NCI-H69 (cell line): ENCODE measurements at places on chromosomes 5 and 9.
A peak's percentile ranks its signal among the peaks of the same experiment; 100 is the strongest.

- peak; percentile 74 for DNase-seq
Measured at GRCh38 chr9:137021979-137022661, 5.9 kb downstream of the ABCA2 start.

DNA sequence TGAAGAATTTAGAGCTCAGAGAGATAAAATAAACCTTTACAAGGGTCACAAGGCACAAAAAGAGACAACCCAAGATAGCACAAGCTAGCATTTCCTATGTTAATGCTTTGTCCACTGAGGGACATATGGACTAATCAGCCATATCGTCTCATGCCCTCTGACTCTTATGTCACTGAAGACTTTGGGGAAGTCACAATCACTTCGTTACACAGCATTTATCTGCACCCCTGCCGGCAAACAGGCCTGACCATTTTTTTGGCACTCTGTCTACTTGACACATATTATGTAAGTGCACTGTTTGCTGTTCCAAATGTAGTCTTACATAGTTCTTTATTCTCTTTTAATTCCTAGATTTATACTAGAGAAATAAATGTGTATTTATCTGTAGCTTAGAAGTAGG is 13.9 kb upstream of the BNC2 start:
- DNase-seq, result peak; percentile 29

DNA sequence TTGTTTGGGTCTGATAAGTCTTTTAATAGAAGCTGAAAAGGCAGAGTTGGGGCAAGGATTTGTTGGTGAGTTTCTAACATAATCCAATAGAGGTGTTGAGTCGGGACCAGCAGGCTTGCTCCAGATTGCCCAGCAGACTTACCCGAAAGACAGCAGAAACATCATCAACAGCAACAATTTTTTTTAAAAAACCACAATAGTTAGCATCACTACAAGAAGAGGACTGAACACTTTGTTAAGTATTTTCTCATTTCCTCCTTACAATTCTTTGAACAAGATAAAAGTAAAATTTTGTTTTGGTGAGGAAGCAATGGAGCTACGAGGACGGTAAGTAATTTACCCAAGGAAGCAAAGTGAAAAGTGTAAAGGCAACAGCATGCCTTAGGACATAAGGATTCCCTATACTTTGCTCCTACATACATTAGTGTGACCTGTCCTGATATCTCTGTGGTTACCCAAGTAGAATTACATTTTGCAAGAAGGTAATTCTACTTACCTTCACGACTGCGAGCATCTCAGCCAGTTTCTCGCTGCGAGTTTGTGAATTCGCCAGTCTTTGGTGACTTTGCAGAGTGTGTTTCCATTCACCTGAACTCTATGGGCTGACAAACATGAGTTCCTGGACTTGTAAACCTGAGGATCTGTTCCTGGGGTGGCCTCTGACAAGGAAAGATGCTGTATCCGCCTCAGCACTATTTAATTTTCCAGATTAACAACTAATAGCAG is 13.2 kb downstream of the ITK start:
- DNase-seq, result no peak

DNA sequence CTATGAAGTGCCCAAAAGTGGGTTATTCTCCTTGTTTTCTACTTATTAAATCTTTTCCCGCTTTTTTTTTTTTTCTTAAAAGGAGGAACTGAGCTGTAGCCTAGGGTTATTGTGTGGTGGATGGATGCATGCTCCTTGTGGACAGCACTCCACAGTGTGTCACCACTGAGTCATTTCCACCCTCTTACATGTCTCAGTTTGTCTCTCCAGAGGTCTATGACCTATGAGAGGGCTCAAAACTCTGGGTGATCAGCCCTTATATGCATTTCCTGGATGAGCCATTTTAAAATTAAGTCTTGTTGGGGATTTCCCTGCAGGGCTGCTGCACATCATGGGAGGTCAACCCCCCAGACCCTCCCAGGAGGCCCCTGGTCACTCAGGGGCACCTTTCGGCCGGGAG is 102.2 kb upstream of the MOCS2 start:
- no peak for DNase-seq

DNA sequence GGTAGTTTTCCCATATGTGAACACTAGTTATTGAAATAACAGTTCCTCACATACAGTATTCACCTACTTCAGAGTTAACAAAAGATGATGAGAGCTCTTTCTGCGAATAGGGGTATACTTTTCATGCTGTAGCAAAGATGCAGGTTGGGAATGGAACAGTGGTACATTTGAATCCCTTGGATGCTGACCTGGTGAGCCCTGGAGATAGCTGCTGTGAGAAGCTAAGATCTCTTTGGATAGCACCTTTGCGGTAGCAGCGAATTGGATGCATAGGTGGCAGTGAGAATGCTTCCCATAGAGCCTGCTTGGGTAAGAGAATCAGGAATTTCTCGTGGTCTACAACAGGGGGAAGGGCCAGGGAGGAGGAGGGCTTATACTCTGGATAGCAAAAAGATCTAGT is 61.2 kb downstream of the NUP214 start:
- no peak for DNase-seq

- no peak for DNase-seq
Measured at GRCh38 chr9:61673664-61674381, 484.0 kb downstream of the SPATA31A7 start.

DNA sequence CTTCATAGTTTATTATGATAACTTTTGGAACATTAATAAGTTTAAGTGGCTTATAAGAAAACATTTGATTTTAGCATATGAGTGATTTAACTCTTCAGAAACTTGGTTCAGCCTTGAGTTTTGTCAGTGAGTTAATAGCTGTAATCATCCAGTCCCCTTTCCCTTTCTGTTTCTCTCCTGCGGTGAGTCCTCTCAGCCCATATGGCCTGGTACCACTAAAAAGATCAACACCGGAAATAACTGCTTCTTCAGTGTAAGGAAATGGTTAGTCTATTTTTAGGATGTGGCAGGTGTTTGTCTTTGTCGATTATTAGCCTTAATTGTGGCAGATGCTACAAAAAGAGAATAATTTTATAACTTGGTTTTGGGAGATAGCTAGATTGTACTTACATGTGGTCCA is 120.2 kb upstream of the GRHPR start:
- DNase-seq, result peak; percentile 86

DNA sequence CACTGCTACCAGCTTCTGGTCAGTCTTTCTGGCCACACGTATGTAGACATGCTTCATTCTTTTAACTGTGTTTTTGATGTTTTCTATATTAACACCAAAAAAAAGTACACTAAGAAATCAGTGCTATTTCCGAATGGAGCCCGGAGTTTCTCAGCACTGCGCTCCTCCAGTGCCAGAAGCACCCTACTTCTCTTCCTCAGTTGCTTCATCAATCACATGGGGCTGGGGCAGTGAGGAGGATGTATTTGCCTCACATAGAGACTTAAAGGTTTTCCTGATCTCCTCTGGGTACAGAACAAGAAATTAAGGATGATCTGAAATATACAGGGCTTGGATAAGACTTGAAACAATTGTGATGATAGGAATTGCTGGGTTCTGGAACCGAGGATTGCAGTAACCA is 148.0 kb downstream of the ERCC6L2 start:
- no peak for DNase-seq

- DNase-seq, result no peak
Measured at GRCh38 chr9:95078939-95079338, 238.6 kb downstream of the FANCC start.

- DNase-seq, result peak; percentile 57
Measured at GRCh38 chr5:446883-447263, 3.9 kb downstream of the EXOC3 start.

- DNase-seq, result no peak
Measured at GRCh38 chr9:36935332-36935731, 98.7 kb downstream of the PAX5 start.

DNA sequence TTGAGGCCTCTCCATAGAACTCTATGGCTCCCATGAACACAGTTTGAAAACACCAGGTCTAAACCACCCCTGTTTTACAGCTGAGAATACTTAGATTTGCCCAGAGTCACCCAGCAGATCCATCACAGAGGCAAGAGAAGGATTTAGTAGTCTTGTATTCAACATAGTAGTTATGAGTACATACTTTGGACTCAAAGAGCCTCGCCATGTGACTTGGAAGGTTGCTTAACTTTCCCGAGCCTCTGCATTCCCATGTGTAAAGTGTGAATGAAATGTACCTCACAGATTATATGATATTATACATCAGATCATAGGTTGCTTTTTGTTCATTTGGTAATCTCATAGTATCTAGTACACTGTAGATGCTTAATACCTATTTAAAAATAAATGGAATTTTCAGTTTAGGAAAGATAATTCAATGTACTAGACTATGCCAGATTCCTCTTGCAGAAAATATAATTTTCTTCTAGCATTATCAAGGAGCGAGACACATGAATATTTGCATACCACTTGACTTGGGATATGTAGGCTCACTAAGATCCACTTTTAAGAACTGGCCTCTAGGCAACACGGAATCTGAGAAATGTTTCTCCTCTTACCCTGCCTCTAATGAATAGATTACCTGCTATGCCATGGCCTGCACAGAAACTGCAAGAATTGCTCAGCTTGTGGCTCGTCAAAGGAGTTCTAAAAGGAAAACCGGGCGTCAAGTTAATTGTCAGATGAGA is 18.6 kb downstream of the TDRD7 start:
- no peak for DNase-seq

- DNase-seq, result no peak
Measured at GRCh38 chr5:67495072-67495471, 298.5 kb upstream of the CD180 start.

DNA sequence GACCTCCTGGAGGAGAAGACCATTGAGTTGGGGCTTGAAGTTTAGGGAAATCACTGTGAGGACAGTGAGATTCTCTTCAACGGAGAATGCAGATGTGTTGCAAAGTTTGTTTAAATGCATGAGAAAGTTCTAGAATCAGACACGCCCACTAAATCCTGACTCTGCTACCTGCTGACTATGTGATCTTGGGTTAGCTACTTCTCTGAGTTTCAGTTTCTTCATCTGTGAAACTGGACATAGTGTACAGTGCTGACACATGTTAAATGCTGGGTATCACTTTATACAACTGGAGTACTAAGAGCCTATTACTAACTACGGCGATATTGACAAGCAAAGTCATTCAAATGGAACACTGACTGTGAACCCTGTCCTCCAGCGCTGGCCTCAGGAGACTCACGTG is 255.5 kb downstream of the HSPA4 start:
- DNase-seq, result no peak

DNA sequence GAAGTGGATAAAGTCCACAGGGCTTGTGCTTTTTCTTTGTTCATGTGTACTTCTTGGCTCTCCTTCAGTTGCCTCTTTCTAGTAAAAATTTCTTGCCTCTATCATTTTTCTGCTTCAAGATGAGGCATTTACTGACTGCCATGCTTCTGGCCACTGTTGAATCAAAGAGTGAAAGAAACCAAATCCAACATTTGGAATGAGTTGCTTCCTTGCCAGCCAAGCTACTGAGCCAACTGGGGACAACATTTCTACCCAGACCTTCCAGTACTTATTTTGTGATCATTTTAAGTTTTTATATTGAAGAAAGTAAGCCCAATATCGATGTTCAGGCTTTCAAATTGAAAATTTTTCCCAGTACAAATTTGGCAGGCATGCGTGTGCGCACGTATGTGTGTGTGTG is 73.2 kb downstream of the SNCAIP start:
- DNase-seq, result no peak

DNA sequence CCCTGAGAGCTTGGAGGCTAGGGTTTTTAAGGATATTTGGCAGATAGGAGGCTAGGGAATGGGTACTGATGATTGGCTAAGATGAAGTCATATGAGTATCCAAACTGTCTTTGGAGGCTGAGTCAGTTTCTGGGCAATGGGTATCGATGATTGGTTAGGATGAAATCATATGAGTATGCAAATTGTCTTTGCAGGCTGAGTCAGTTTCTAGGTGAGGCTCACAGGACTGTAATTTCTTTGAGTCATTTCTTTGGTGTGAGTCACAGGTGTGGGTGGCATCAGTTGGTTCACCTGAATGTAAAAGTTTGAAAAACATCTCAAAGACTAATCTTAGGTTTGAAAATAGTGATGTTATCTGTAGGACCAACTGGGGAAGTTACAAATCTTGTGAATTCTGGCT is 1068.0 kb downstream of the NR2F1-AS1 start:
- DNase-seq, result no peak

- no peak for DNase-seq
Measured at GRCh38 chr5:58369513-58370190, 90.2 kb downstream of the PLK2 start.

GRCh38 chr5:43893951-43894684 is 291.1 kb downstream of the NNT start:
- DNase-seq, result no peak

DNA sequence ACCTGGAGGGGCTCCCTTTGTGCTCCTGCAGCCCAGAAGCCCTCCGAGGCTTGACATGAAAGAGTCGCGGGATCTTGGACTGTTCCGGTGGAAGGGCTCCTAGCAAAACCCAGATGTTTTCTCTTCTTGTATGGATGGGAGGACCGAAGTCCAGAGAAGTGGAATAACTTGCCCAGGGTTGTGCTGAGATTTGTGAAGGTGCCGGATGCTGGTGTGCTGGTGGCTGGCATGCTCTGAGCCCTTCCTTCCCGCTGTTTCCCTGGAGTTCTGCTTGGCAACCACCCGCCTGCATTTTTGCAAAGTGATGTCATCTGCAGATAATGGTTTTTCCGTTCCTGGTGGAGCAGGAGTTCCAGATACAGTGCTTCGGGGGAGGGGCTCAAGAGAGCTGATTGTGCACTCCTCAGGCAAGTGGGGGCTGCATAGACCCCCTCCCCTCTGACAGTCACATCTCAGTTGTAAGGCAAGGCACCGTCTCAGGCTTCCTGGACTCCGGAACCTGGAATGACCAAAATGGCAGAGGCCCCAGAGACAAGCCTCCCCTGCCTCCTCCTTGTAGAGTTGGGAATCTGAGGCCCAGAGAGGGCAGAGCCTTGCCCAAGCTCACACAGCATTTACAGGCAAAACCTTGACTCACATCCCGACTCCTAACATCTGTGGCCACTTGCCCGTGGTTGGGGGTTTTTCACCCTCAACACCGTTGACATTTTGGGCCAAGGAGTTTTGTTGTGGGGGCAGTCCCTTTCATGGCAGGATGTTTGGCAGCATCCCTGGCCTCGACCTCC is 157.0 kb downstream of the RGS3 start:
- DNase-seq, result peak; percentile 84

DNA sequence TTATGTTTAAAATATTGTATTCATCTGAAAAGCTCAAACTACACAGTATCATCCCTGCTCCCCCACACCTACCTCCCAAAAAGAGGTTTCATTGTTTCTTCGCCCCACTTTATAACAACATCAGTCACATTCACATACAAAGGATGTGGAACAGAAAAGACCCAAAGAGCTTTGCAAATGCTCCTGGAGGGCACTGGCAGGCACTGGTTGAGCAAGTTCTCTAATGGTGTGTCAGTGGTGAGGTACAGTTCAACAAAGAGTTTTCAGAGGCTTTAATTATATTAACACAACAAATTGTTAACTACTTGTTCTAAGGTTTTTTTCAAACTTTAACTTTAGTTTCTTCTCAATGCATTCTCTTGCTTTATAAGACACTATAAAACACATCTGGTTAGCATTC is 54.1 kb upstream of the ECM2 start:
- no peak for DNase-seq
